ENCODE measurements at places on chromosomes 11 and 22.

- peak; percentile 80 for DNase-seq
Observed at GRCh38 chr11:116073854-116074837, 569.9 kb upstream of the CADM1 start.

- no peak for DNase-seq
Observed at GRCh38 chr11:97963528-97964331, 1057.0 kb upstream of the CNTN5 start.

DNA sequence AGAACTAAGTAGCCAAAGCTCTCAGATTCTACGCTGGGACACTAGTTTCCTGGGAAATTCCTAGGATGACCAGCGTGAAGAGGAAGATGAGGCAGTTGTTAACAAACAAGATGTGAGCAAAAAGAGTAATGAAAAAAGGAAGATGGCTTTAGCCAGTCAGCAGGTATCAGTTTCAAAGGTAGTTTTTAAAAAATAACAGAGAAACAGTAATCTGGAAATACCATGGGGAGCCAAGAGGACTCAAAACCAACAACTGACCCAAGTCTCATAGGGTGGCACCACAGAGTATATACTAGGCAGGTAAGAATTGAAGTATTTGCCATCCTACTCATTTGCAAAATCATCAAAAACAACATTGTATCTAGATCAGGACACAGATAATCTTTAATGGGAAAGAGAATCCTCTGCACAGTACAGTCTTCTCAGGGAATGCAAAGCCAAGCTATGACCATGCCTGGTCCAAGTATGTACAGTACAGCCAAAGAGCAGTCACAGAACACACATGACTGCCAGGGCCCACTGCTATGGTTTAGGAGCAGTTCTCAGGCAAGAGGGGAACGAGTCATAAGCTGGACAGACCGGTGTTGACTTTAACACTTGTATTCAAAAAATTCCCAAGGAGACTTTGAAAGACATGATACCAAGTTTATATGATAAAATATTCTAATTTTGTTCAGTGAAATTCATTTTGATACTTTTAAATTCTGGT, 20.6 kb downstream of the MSANTD4 start:
- no peak for DNase-seq

DNA sequence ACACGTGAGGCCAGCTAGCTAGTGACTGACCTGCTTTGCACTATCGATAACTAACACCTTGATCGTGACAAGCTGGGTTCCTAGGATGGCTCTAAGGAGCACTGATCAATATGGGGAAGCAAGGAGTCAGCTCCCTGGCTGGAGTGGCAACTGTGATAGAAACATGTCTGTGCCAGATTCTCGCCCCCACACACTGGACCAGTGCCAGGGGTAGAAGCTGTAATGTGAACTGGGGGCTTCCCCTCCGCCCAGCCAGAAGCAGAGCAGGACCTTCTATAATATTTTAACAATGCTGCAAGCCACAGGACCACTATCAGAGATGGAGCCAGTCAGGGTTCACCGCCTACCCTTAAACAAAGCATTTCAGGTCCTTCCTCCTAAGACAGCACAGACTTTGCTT, 96.5 kb downstream of the DSCAML1 start:
- DNase-seq, result no peak

DNA sequence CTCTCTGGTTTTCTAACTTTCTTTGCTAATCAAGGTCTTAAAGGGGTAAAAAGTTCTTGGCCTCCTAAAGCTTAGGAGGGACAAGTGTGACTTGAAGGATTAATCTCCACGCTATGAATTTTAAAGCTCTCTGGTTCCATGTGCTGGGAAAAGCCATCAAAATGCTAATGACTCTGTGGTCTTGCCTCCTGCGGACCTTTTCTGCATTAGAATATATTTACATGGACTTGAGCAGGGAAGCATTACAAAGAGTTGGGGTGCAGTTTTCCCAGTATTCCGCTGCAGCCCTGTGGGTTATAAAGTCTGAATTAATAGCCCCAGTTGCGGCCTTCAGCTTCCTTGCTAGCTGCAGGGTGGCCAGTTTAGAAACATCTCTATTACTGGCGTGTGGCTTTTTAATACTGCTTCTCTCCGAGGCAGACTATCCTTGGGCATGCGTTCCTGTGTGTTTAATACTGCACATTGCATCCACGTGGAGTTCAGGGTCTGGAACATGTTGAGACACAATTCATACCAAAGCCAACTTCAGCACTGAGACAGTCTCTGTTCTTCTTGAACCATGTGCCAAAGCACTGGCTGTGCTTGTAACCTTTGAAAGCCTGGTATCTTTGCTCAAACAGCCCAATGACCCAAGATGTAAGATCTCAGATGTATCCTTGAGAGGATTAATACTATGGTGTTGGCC, 27.3 kb downstream of the TSPAN18 start:
- DNase-seq, result no peak

DNA sequence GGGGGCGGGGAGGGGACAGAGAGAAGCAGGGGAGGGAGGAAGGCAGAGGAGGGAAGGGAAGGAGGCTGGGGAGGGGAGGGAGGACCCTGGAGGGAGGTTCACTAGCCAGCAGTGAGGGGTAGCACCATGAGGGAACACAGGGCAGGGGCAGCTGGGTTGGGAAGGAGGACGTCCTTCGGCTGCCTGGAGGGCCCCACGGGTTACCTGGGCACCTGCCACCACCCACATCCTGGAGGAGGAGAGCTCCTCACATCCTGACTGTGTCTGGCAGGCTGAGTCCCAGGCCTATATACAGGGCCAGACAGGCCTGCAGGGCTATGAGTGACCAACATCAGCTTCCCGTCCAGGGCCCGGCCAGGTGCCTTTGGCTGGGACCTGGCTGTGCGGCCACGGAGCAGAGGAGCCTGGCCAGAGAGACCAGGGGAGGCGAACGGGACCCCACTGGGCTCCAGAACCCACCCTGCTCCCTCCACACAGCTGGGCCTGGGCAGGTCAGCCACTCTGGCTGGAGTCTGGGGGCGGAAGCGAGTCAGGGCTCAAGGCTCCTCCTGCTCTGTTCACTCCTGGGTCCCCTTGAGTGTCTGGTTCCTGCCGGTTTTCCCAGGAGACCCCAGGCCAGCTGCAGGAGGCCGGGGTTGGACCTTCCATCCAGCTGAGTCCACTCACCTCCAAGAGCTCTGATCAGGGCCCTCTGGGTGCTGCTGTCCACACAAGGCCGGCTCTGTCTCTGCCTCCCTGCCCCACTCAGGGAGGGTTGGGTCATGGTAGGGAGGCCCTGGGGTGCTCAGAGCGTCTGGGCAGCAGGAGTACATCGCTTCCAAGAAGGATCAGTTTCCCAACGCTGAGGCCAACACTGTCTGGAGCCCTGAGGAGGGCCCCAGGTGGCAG, 677.7 kb downstream of the BRD1 start:
- DNase-seq, result no peak

DNA sequence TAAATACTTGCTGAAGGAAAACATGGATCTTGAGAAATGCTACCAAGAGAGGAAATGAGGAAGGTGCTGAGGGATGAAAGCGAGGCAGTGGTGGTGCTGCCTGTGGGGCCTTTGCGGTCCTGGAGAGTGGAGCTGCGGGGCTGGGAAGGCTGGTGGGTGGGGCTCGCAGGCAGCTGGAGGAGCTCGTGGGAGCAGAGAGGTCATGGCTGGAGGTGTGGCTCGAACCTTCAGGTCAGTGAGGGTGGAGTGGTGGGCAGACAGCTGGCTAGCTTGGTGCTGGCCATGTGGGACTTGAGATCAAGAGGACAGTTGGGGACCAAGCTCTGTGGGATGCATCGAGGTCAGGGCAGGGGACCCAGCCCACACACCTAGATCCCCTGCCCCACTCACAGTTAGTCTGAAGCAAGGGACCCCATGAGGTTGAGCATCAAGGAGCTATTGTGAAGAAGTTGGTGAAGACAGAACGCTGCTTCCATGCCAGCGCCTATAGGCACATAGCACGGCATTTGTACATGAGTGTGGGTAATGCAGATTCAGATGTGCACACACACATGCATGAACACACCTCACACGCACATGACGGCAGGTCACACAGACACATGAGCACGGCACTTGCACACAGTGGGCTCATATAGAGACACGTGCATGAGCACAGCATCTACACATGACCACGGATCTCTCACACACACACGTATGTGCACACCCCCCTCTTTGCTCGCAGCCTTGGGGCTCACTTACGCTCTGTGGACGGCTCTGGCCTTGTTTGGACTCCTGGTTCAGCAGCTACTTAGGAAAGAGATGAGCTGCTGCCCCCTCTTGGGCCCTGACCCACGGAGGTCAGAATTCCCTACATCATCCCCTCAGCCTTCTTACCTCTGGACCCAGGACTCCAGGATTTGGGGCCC, 30.4 kb downstream of the SHANK3 start:
- no peak for DNase-seq

DNA sequence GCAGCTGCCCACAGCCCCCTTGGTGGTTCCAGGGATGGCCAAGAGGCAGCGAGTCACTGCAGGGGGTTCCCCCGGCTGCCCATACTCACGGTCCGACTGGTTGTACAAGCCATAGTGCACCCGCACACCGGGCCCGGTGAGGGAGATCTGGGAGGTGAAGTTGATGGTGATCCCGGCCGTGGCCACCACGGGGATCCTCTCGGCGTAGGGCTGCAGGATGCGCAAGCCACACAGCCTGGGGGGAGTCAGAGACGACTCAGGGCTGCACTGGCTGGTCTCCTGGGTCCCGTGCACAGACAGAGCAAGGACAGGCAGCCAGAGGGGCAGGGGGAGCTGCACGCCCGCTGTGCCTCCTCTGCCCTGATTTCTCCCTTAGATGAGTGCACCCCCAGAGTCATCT, 23.5 kb downstream of the KCTD17 start:
- no peak for DNase-seq

GRCh38 chr11:12246147-12246546, 131.2 kb upstream of the PARVA start:
- no peak for DNase-seq

GRCh38 chr11:70569996-70570692, 171.8 kb downstream of the CTTN start:
- DNase-seq, result no peak

GRCh38 chr22:50203288-50203687, 2.5 kb downstream of the SELENOO start:
- DNase-seq, result no peak

GRCh38 chr11:130769782-130770535, 146.3 kb downstream of the SNX19 start:
- no peak for DNase-seq

GRCh38 chr11:32722255-32722654, 72.2 kb downstream of the CCDC73 start:
- DNase-seq, result no peak

GRCh38 chr11:707817-708420, 1.9 kb downstream of the EPS8L2 start:
- peak; percentile 57 for DNase-seq

- DNase-seq, result no peak
Observed at GRCh38 chr11:8690374-8691342, 8.1 kb downstream of the RPL27A start.

- DNase-seq, result peak; percentile 59
Observed at GRCh38 chr11:29623144-29623722, 393.6 kb downstream of the KCNA4 start.

DNA sequence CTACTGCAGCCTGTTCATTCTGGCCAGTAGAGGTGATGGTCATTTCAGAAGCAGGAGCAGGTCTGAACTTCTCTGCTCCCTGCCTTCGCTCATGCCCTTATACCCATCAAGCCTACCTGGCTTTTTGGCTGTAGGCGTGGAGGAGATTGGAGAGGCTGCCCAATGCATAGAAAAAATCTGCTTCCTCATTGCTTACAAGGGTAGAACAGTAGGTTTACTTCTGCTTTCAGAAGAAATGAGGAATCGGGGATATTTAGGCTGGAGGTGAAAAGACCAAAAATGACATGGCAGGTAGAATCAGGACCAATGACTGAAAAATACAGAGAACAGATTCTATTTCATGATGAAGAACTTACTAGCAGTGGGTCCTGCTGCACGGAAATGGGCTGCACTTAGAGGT, 72.9 kb upstream of the YWHAH start:
- DNase-seq, result no peak

DNA sequence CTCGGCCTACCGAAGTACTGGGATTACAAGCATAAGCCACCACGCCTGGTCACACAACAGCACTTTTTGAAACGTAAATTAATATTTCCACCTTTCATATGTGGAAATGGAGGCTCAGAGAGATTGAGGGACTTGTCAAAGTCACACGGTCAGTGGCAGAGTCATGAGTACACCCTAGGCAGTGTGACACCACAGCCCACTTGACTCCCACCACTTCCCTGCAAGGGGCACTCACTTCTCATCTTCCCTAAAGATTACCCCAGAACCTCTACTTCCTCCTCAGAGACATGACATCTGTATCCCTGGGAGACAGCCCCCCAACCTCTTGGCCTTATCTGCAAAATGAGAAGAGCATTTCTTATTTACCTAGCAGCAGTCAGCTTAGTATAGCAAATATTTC, 16.5 kb upstream of the MYOD1 start:
- no peak for DNase-seq

DNA sequence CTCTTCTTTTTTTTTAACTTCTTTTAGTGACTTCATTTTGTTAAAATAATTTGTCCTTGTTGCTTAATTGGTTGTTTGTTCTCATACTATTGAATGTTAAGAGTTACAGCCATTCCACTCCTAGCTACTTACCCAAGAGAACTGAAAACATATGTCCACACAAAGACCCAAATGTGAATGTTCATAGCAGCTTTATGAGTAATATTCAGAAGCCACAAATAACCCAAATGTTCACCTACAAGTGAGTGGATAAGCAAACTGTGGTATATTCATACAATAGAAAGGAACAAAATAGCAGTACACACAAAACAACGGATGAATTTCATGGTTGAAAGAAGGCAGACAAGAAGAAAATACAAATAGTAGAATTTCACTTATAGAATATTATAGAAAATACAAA, 1.4 kb upstream of the OR4D11 start:
- no peak for DNase-seq

- DNase-seq, result no peak
Observed at GRCh38 chr11:18013790-18014507, 1.1 kb upstream of the SERGEF start.

GRCh38 chr22:43031617-43032016, 16.7 kb upstream of the PACSIN2 start:
- DNase-seq, result no peak

DNA sequence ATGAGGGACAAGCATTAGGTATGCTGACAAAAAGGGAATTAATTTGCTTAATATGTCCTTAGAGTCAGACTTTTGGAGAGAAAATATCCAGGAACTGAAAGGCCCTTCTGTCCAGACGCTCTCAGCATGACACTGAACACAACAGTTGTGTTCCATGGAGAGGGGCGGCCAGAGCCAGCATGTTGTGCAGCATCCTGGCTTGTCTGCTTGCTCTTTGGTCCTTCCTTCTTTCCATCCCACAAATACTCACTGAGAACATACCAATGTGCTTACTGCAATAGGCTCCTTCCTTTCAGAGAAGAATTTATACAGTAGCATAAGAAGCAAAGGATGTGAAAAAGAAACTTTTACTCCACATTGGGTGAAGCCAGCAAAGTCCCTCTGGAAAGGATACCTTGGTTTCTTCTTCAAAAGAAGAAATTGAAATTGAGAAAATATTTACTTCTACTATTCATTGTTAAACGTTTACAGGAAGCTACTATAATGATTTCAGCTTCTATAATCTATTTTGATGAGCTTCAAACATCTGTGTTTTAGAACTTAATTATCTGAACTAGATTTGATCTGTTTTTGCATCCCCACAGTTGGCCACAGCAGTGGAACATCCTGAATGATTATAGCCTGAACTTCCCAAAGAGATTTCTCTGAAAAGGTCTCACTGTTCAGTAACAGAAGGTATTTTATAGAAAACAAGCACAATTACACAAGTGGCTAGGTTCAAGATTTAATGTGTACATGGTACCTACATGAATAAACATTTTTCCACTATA, 304.1 kb upstream of the PITPNB start:
- no peak for DNase-seq

- no peak for DNase-seq
Observed at GRCh38 chr11:66922551-66922950, 35.6 kb downstream of the PC start.

GRCh38 chr22:33853200-33854097, 66.8 kb downstream of the LARGE1 start:
- DNase-seq, result no peak
